ENCODE measurements at places on chromosomes 7 and 10. TPM values are rescaled to one million over a fixed set of nuclear protein-coding genes. Genes with fewer than 3 reads are reported as not detected.

AKAP9 gene
- total RNA-seq = 37.7 TPM

SPDYE18 gene
- not detected for total RNA-seq

ATOH7 gene
- not detected for total RNA-seq

FAM241B gene
- 1.8 TPM for total RNA-seq

CYP2C9 gene
- not detected for total RNA-seq
